ENCODE measurements at places on chromosomes 12 and 14.

- no peak for DNase-seq
These were observed 33.6 kb downstream of the HMGA2 start for GRCh38 chr12:65857840-65858239.

DNA sequence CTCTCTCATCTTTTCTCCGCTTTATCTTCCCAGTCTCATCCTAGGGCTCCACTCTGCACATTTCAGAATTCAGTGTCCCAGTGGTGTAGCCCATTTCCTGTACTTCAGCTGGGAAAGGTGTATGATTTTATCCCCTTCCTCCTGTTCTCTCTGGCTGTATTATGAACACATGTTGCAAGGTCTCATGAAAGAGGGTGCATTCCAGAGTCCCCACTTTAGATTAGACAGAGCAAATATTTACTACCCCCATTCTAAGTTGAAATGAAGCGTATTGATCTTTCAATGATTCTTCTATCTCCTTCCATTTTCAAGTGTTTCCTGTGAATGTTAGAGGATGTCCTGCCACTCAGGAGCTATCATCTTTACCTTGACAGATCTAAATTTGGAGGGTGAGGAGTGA, 123.2 kb downstream of the WIF1 start:
- no peak for DNase-seq

GRCh38 chr12:12327802-12328201, 22.2 kb downstream of the MANSC1 start:
- no peak for DNase-seq

GRCh38 chr12:106903241-106903945, 52.3 kb upstream of the TMEM263 start:
- peak; percentile 20 for DNase-seq

GRCh38 chr12:42446761-42447160, 120.8 kb downstream of the PPHLN1 start:
- no peak for DNase-seq

DNA sequence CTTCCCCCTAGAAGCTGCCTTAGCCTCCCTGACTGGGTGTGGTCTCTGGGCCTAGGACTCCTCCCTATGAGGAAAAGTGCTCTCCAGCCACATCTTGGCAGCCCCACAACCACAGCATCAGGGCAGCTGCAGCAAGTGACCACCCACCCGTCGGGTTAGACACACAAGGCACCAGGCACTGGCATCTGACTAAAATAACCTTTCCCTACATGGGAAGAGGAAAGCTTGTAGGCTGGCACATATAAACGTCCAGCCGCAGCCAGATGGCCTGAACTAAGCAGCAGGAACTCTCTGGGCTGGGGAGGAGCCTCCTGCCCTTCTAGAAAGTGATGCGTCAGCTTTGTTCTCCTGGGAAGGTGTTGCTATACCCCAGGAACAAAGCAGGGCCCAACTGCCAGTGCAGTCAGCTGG, 328.7 kb downstream of the DPF3 start:
- DNase-seq, result no peak

DNA sequence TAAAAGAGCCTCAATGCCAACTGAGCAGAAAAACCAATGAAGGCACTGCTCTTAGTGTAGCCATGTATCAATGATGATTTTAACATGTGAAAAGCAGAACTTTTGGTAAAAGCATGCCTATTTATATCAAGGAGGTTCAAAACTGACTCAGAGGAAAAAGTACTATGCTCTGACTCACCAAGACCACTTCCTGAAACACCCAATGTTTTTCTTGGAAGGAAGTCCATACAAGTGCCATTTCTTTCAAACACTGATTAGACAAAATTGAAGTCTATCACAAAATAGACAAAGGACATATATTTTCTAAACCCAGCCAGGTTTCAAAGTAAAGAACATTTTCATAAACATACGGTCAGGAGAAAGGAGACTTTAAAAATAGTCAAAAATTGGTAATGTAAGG, 88.6 kb downstream of the EPS8 start:
- DNase-seq, result no peak

DNA sequence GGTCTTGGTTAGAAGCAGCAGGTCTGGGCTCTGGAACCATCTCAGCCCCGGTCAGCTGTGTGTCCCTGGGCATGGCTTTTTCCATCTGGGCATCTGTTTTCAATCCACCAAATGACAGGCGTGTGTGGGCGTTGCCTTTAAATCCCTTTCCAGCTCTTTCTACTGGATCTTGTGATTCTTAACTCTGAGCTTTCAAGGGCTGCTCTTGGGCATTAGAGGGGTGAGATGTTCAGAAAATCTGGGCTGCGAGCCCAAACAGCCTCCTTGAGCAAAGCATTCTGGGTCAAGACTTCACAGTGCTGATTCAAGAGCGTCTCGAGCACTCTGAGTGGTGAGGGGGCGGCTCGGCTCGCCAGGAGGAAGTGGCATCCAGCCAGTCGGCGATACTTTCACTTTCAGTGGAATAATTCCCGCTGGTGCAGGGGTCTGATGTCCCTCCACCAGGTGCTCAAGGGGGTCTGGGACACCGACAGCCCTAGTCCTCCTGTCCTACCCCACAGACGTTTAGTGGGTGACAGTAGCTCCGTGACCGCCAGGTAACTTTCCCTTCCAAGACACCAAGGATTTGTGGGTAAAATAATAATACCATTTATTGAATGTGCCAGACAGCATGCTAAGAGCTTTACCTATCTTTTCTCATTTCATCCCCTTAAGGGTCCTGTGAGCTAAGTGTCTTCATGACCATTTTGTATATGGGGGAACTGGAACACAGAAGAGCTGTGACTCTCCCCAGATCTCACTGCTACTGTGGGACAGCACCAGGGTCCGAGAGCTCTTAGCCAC, 114.0 kb downstream of the PLXNC1 start:
- DNase-seq, result peak; percentile 58

DNA sequence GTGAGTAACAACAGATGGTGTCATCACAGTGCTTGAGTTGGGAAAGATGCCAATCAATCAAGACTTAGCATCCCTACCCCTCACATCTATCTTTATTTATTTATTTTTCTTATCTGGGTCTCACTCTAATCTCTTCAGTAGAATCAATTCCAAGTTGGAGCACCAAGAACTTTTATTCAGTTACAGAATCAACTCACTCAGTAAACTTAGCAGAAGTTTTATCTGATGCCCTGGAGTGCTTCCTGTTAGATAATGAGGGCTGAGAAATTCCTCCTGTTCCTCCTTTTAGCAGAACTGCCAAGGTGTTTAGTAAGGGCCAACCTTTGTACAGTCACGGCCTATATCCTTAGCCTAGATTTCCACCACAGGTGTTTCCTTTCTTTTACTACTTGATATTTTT, 11.3 kb upstream of the SLC5A8 start:
- DNase-seq, result no peak

- no peak for DNase-seq
These were observed 90.2 kb upstream of the FERMT2 start for GRCh38 chr14:53041067-53041466.

DNA sequence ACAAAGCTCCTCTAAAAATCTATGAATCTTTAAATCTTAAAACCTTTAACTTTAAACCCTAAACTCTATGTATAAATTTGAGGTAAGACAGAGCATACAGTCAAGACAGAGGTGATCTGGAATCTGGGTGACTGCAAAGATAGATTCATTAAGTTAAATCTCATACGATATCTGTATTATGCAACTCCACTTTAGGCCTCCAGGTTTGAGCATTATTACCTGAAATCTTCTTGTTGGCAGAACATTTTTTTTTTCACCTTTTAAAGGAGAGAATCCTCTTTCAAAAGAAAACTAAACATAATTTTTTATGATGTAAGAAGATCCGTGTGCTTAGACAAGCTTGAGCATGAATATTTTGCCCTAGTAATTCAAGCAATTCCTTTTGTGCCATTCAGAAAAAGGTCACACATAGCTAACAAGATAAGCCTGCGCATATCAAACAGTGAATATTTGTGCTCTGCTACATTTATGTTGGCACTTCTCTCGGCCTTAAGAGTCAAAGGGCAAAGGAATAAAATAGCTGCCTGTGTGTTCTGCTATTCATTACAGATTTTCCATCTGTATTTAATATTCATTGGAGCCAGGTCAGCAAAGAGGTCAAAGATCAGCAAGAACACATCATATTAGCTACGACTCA, 163.3 kb downstream of the TMTC3 start:
- no peak for DNase-seq

DNA sequence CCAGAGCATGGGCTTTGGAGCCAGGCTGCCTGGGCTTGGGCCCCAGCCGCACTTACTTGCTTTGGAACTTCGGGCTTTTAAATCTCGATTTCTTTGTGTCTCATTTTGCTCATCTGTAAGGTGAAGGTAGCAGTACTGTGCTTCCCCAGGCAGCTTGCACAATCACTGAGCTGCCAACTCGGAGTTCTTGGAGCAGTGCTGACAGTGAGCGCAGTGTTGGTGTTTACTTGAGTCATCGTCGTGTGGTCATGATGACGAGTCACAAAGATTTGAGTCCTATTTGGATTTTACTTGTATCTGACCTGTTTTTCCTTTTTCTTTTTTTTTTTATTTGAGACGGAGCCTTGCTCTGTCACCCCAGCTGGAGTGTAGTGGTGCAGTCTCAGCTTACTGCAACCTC, 31.3 kb upstream of the ATF1 start:
- no peak for DNase-seq

GRCh38 chr12:77584860-77585259, 245.8 kb upstream of the NAV3 start:
- DNase-seq, result no peak

DNA sequence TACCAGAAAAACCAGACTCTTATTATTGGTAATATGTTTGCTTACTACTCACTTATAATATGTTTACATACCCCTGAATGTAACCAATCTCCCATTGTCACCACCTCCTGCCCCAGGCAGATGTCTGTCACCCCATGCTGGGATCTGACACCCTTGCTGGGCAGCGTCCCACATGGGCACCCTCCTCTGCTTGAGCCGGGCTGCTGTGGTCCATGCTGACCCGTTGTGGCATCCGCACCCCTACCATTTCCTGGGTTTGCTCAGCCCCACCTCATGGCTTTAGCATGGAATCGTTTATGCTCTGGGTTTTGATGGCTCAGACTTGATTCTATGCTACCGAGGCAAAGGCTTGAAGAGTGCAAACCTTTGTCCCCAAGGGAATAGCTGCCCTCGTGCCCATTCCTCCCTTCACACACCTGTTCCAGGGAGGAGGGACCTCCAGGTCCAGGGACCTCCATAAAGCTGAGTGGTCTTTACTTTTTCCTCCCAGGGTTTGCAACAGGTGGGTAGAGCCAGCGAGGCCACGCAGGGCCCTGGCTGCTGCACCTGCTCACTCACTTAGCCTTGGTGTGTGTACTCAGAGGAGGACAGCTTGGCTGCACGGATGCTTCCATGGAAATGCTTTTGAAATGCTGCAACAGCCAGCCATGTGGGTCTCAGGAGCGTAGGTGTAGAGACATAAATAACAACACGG, 68.7 kb downstream of the PRMT8 start:
- DNase-seq, result no peak

DNA sequence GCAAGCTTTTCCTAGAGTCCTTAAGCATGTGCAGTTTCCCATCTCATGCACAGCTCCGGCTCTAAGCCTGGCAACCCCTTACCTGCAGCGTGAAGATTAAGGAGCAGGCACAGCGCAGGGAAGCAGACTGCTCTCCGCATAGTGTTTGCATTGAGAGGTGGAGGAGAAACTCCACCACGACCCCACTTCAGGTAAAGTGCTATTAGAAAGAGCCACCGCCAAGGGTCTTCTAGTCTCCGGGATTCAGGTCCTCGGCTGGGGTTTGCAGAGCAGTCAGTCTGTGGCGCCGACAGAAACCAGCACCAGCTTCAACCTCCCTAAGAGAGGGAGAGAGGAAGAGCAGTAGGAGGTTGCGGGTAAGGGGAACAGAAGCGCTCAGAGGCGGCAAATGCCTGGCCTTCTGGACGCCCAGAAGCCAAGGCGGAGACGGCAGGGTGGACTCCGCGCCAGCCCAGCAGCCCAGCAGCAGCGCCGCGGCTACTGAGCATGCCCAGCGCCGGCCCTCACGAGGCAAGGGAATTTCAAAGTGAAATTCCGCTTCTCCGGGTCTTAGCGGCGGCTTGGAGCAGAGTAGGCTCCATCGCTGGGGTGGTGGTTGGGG, at the start of gene PTPRR:
PTPRR (minus strand) TSS at position 488 of the 601 bp plus-strand sequence; CDS start at position 140, 348 bp downstream.
- DNase-seq, result no peak

DNA sequence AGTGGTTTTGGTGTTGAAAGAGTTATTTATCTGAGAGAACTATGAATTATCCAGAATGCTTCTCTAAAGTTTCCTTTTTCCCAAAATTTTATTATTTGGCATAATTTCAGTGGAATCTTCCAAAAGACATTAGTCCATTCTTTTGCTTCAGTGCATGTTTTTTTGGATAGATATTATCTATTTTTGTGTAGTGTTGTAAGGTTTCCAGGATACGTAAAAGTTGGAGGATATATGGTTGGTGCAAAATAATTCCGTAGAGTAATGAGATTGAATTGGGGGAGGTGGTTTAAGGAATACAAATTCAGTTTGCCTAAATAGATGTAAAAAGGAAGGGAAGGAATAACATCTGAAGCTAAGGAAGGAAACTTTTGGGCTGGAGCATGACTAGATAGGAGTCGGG, 186.6 kb downstream of the RGS6 start:
- no peak for DNase-seq

GRCh38 chr14:82060219-82060618, 526.6 kb upstream of the SEL1L start:
- no peak for DNase-seq

GRCh38 chr12:89783359-89784060, 74.9 kb upstream of the ATP2B1 start:
- no peak for DNase-seq

DNA sequence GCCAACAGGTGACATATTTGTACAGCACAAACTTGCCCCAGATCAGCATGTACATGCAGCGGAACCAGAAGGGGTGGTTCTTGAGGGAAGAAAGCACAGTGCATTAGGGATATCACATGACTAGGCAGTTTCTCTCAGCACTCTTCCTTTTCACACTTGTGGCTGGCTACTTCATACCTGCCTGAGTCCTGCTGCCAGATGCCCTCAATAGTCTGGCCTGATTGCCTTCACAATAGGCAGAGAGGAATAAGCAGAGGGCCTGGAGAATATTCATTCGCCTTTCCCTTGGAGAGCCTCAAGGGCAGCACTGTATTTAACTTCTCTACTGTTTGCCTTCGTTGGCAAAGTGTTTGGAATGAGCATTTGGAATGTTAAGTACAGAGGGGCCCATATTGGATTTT, 7.9 kb downstream of the EMG1 start:
- DNase-seq, result no peak

DNA sequence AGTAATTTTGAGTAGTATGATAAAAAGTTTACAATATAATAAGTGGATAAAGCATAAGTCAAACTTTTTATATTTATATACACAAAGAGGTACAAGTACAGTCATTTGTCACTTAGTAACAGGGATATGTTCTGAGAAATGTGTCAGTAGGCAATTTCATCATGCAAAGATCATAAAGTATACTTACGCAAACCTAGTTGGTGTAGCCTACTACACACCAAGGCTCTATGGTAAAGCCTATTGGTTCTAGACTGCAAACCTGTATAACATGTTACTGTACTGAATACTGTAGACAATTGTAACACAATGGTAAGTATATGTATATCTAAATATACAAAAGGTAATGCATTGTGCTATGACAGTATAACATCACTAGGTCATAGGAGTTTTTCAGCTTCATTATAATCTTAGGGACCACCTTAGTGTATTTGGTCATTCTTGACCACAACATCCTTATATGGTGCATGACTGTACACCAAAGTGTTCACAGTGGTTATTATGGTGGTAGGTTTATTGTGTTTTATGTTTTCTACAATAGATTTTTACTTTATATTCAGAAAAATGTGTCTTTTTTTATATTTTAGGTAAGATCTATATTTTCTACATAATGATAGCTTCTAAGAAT, 14.9 kb upstream of the SCFD1 start:
- DNase-seq, result no peak

GRCh38 chr14:77148510-77149231, 7.1 kb upstream of the ZDHHC22 start:
- DNase-seq, result no peak

GRCh38 chr12:91052026-91052425, 5.8 kb downstream of the KERA start:
- no peak for DNase-seq
